NCI-H526 (cell line): ENCODE measurements at places on chromosomes 6 and 20.
A peak's percentile ranks its signal among the peaks of the same experiment; 100 is the strongest.

DNA sequence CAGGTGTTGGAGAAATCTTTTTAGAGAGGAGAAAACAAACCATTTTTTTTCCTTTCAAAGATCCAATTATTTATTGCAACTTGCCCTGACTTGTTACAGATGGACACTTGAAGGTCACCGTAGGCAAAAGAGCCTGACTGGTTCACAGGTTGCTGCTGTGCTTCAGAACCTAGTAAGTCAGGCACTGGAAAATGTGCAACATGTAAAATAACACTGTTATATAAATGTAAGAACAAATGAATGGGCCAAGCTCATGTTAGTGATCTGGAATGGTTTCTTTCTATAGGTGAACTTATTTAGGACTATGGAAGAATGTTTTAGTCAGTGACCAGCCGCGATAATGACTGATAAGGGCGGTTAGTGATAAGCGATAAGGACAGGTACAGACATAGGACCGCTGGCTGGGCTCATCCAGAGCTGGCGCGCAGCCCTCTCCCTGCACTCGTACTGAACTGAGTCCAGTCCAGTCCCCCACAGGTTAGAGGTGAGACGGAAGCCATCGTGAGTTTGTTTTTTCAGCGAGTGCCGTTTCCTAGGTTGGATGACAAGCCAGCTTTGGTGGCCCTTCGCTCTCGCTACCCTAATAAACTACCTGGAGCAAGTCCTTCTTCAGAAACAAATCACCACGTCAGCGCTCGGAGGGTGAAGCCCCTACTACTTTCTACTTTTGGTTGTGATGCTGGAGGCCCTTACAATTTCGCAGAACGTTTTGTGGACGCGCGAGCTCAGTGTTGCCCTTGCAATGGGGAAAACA, 94.4 kb upstream of the PRDM1 start:
- peak; percentile 70 for DNase-seq

DNA sequence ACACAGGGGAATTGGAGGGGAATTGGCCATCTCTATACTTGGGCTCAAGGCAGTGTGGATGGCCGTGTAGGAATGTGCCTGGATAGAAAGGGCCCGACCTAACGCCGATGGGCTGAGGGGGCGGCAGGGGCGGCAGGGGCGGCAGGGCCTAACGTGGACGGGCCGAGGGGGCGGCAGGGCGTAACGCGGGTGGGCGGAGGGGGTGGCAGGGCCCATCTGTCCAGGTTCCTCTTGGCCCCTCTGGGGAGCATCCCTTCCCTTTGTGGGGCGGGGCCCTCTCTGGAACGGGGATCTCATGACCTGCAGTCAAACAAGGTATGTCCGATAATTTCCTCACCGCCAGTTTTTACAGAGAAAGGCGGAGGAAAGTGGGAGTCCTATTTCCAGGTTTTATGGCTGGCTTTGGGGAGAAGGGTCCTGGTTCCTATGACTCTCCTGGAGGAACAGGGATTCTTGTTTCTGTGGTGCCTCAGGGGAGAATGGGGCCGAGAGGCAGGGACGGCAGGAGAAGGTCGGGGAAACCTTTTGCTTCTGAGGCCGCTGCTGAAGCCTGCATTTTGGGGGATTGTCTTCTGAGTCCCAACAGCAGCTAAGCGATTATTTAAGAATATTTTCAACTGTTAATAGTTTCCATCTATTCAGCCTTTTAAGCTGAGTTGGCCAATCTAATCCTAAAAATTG, 100.8 kb upstream of the FRMD1 start:
- no peak for DNase-seq

- no peak for DNase-seq
These were observed 173.7 kb downstream of the FOXA2 start for GRCh38 chr20:22410556-22411130.

DNA sequence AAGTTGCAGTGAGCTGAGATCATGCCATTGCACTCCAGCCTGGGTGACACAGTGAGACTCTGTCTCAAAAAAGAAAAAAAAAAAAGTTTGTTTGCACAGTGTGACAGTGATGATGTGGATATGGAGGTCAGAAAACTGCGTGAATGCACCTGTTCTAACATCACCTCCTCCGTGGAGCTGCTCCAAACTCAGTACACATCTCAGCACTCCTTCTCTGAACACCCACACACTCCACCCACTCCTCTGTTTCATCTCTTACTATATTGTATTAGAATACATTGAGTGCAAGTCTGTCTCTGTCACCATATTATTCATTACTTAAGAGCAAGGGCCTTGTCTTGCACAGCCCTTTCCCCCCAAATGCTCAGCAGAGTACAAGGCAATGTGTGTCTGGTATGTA, 51.5 kb upstream of the ENPP4 start:
- no peak for DNase-seq

DNA sequence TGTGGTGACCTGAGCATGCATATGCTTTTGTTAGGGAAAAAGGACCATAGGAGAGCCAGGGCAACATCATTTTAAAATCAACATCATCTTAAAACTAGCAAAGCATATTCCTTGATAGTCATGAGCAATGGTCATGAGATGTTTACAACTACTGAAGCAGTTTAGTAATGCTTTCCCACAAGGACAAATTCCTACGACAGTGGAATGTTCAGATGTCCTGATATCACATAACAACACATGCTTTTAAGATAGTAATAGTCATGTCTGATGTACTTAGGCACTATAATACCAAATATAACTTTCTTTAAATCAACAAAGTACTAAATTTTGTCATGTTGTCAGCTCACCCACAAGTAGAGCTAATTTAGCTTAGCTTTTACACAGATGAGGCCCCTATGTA, 370.3 kb downstream of the HTR1B start:
- DNase-seq: no peak

DNA sequence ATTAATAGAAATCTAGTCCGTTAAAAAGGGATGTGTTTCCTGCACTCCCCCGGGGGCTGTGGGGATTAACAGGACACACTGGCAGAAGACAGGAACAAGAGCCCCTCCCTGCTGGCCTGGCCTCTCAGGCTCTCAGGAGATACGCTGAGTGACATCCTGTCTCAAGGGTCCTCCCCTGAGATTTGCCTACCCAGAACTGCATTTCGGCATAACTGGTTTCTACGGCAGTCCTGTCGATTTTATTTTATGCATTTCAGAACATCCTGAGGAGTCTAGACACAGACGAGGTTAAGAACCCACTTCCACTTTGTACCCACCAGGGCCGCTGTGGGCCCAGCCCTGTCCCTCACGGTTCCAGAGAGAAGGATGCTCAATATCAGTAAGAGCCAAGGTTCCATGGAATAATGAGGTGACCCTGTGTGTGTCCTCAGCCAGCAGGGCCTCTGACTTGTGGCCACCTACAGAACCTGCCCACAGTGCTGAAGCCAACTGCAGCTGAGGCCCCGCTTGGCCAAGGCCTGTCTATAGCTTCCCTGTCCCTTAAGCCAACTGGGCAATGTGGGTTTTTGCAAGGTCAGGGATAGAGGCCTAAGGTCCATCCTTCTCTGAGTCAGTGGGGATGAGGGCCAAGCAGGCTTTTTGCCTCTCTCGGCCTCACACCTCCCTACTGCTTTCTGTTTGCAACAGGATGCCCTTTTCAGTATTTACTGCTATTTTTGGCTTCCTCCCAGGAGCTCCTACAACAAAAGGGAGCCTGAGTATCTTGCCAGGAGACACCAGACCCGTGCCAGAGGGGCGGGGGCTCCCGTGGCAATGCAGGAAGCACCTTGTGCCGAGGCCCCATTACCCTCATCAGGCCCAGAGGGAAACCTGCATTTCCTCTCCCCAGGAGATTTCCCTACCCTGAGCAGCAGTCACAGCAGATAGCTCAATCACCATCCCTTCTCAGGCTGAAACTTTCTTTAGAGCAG, 14.7 kb downstream of the UQCC2 start:
- no peak for DNase-seq

GRCh38 chr6:63923139-63923739, 287.6 kb downstream of the PHF3 start:
- peak; percentile 39 for DNase-seq

GRCh38 chr6:96898241-96898851, 655 bp upstream of the NDUFAF4 start:
- DNase-seq: peak; percentile 8

DNA sequence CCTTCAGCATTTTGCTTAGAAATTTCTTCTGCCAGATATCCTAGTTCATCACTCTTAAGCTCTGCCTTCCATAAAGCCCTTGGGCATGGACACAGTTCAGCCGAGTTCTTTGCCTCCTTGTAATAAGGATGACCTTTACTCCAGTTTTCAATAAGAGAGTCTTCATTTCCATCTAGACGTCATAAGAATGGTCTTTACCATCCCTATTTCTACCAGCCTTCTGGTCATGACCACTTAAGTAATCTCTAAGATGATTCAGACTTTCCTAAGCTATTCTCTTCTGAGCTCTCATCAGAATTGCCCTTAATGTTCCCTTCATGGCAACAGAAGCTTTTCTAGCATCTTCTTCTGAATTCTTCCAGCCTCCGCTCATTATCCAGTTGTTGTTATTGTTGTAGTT, 126.1 kb downstream of the TFAP2C start:
- no peak for DNase-seq

DNA sequence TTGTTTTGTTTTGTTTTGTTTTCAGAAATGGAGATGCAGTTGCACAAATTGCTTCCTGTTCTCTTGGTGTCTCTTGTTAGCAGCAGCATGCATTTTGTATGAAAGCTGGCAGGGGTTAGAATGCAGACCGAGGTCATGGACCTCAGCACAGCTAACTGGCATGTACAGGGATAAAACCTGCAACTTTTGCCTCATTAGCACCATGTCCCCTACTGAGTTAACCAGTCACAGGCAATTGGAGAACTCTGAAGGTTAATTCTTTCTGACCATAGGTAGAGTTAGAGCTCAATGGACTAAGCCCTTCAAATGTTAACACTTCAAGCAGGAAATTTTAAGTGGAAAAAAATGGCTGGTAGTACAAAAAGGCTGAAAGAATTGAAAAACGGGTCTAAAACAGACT, 377.1 kb downstream of the ADGRB3 start:
- DNase-seq: no peak

- DNase-seq: no peak
These were observed 34.6 kb upstream of the CALHM6 start for GRCh38 chr6:116426551-116426950.

GRCh38 chr6:109227646-109228045, 132.3 kb downstream of the CEP57L1 start:
- no peak for DNase-seq

- DNase-seq: no peak
These were observed 92.5 kb upstream of the IYD start for GRCh38 chr6:150276168-150276936.

- DNase-seq: no peak
These were observed 137.3 kb downstream of the TMEM200A start for GRCh38 chr6:130503146-130503545.

- peak; percentile 59 for DNase-seq
These were observed 31.0 kb downstream of the DLGAP4 start for GRCh38 chr20:36336954-36337704.

- DNase-seq: no peak
These were observed 57.8 kb downstream of the AGPAT4 start for GRCh38 chr6:161215876-161216615.

DNA sequence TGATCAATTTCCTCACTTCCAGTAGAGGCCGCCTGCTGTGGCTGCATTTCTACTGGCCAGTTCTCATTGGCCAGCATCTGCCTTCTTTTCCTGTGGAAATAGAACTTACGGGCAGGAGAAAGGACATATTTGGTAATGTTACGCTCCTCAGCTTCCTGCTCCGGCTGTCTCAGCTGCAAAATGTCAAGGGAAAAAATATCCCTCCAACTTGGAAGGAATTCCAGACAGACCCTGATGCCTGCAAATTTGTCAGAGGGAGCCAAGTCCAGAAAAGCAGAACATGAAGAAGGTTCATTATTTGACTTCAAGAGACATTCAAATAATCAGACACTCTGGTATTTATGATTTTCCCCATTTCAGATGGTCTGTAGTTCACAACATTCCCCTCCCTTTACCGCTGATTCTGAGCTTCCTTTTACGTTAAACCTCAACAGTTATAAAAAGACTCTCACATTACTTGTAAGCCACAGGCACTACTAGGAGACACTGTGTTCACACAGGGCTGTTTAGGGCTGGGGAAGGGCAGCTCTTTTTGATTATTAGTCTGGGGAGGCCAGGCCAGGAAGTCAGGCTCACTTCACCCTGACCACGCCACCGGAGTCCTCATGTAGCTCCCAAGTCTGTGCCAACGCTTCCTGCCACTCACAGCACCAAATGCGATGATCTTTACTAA, 179.6 kb upstream of the CCN2 start:
- DNase-seq: no peak

DNA sequence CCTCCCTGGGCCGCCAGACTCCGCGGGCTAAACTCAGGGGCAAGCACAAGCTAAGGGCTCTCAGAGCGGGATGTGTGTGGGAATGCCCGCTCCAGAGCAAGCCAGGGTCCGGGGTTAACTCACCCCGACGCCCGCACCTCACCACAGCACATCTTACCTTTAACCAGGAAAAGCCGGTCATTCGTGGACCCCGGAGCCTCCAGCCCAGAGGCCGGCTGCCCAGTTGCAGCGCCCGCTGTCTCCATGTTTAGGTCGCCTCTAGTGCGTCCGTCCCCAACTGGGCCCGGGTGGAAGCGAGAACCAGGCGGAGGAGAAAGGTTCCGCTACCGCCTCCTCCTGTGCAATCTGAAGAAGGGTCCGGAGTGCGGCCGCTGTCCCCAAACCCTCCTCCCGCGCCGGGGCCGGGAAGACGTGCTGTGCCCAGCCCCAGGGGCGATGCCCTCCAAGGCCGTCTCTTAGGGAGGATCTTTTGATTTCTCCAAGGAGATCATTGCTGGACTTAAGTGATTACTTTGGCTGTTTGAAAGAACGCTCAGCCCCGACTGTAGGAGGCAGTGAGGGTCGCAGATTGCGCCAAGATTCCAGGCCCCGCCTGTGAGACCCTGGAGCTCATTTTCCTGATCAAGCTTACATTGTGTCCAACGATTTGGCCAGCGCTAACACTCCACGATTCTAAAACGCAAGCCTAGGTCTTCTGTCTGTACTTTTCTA, at the start of gene TMEM242:
Gene TMEM242, minus strand, starts transcription at position 265 of the 711 bp plus-strand sequence. Its CDS starts 20 bp downstream, at position 245.
- DNase-seq: no peak
